Activated CD4-positive, alpha-beta T cell treated with anti-CD3 and anti-CD28 coated beads for 36 hours (primary cell): ENCODE measurements at places on chromosomes 6 and 20.
A peak's percentile ranks its signal among the peaks of the same experiment; 100 is the strongest.

- DNase-seq, result no peak
These were observed 2.5 kb upstream of the NELFCD start for GRCh38 chr20:58978351-58979190.

DNA sequence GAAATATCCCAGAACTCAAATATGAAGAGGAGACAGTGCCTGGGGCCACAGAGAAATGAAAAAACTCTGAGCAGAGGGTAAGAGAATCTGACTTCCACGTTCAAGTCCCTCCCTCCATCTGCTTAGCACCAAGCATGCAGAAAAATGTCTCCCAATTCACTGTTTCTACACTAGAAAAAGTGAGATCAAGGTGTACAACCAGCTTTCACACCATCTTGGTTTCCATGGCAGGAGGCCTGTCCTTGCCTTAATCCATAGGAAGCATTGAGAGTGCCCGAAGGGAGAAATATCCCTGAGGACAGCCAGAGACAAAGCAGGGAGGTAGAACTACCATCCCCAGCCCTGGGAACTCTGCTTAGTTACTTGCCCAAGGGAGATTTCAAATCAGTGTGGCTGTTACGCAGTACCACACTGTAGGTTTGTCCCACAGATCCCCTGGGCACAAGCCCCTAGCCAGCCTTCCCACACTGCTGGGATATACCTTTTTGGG lies 82.9 kb downstream of the SCML4 start:
- no peak for DNase-seq

DNA sequence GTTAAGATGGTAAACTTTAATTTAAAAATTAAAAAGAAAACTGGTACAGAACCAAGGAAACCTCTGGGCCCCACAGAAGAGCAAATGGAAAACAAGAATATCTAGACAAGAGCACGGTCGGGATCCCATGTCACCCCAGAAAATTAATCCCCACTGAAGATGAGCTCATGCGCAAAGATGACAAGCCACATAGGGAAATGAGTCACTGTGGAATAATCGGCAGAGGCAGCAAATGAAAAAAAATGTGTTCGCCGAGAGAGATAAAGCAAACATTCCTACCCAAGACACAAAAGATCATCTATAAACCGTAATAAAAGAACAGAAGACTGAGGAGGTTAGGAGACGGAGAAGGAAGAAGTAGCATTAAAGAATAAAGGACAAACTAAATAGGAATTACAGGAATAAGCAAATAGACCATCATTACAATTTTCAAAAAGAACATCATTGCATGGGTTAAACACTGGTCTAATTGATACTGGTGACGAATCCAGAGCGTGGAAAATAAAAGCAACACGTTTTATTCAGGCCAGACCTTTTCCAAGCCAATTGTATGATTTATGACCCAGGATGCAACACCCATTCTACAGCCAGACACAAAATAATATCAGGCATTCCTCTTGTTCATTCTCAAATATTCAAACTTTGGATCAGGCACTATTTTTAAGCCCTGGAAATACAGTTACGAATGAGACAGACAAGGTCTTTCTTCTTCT lies 138.0 kb upstream of the ARID1B start:
- DNase-seq, result no peak

- DNase-seq, result no peak
These were observed 243.7 kb downstream of the TFAP2C start for GRCh38 chr20:56872620-56873458.

GRCh38 chr6:137927777-137928218 lies 60.7 kb downstream of the TNFAIP3 start:
- DNase-seq, result peak; percentile 86

DNA sequence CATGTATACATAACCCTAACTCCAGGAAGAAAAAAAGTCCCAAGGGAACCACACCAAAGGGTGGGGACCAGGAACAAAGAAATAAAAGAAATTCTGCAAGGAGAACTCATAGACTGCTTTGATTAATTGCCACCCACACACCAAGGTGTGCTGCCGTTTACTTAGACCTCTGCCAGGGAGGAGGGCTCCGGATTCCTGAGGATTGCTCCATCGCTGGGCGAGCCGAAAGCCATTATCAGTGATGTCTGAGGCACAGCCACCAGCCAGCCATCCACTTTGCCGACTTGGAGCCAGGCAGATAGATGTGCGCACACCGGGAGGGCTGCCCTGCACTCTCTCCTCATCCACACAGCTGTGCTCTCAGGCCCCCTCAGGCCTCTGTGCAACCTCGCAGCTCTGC lies 272.7 kb upstream of the FOXQ1 start:
- DNase-seq, result no peak

GRCh38 chr6:157929076-157929475 lies 52.6 kb upstream of the SYNJ2 start:
- DNase-seq, result no peak

DNA sequence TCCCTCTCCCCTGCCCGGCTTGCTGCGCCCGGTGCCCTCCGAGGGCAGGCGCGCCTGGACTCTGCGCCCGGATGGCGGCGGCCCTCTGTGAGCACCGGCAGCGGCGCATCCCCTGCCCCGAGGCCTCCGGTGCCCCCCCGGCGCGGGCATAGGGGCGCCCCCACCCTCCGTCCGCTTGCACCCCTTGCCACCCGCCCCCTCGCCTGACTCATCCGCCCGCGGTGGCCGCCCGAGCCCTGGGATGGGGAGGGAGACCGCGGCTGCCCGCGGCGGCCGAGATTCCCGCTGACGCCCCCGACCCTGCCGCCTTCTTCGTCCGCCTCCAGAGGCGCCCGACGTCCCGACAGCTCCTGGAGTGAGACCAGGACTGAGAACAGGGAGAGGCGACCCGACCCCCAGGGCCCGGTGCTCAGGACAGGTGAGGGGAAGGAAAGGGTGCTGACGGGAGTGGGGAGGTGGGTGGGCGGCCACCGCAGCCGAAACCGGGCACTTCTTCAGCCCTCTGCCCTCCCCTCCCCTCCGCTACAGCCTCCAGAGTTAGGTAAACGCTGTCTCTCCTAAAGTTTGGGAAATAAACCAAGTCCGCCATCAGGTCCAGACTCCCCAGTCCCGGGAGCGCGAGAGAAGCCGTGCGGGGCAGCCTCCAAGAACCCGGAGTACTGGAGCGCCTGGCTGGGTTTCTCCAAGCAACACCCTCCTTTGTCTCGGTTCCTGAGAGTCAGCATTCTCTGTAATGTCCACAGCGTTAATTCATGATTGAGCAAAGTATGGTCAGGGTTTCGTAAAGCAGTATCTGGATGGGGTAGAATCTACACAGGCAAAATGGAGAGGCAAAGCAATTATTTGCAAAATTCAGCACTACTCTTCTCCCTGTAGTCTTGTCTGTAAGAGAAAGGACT lies 539 bp downstream of the TMEM200A start:
- DNase-seq, result peak; percentile 56

DNA sequence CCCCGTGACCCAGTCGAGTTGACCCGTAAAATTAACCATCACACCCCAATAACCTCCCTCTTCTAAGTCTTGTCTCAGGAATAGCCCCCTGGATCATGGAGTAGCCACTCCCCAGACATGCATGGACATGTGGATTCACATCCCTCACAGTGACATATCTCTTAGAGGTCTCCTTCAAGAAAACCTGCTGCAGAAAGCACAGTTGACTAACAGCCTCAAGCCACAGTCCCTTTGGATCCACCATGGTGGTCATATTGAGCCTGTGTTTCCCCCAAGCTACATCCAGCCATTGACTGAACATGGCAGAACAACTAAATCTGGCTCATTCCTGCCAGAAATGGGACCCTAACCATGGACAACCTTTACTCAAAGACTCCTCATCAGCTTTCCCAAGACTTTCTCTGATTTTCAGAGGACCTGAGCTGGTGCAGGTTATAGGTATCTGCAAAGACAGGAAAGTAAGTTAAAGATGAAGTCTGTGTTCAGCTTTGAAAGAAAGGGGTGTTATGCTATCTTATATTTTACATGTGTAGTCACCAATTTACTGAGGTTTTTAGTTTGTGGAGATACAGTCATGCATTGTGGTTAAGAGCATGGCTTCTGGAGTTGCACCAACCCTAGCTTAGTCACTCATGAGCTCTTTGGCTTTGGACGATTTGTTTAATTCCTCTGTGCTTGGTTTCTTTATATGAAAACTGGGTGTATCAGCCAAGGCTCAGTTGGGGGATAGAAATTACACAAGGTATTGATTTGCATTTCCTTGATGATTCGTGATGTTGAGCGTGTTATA lies 219.1 kb downstream of the MYLK4 start:
- DNase-seq, result no peak

GRCh38 chr6:97594844-97595243 lies 311.8 kb upstream of the MMS22L start:
- DNase-seq, result no peak

DNA sequence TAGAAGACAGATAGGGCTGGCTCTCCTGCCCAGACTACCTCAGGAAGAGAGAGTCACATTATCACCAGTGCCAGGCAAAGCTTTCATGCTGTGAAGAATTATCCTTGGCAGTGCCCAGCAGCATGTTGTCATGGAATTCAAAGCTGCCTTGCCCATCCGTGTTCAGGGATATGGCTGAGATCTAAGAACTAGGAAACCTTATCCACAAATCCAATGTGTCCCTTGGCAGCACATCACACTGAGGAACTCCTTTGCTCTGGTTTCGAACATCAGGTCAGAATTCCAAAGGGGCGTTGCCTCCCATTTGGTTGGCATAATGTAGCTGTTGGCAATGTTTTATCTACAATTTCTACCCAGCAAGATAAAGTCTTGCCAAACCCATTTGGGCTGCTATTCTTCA lies 52.7 kb downstream of the ADGRF1 start:
- no peak for DNase-seq

DNA sequence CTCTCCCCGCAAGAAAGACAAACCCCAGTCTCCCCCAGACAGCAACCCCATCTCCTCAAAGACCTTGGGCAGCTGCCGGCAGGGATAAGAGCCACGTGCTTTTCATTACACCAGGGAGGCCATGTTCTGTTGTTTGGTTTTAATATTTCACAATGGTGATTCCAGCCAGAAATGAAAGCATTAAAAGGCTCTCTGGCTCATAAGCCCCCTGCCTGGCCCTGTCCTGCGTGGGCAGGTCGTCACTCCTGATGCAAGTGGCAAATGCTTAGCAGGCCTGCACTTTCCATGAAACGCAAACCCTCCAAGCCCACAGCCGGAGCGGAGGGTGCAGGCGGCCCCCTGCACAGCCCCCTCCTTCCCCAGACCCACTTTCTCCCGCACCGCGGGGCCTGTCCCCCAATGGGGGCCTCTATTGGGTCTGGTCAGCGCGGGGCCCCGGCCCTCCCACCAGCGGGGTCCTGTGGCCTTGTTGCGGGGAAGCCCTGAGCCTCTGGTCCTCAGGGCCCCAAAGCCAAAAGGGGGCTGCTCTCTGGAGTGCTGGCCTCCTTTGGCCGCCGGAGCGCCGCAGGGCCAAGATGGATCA lies 77.2 kb downstream of the TMEM242 start:
- no peak for DNase-seq

DNA sequence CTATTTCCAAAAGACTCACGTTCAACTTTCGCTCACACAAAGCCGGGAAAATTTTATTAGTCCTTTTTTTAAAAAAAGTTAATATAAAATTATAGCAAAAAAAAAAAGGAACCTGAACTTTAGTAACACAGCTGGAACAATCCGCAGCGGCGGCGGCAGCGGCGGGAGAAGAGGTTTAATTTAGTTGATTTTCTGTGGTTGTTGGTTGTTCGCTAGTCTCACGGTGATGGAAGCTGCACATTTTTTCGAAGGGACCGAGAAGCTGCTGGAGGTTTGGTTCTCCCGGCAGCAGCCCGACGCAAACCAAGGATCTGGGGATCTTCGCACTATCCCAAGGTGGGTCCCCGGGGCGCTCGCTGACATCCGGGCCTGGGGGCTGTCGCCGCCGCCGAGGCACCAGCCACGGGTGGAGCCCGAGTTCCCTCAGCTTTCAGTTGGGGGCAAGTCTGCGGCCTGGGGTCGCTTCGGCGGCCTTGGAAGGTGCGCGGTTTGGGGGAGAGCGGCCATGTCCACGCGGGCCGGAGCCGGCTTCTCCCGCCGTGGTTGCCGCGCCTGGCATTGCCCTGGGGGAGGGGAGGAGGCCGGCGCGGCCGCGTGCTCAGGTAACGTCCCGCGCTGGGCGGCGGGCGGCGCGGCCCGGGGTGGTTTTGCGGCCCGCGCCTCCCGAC lies 429 bp downstream of the AMD1 start:
- DNase-seq, result no peak

DNA sequence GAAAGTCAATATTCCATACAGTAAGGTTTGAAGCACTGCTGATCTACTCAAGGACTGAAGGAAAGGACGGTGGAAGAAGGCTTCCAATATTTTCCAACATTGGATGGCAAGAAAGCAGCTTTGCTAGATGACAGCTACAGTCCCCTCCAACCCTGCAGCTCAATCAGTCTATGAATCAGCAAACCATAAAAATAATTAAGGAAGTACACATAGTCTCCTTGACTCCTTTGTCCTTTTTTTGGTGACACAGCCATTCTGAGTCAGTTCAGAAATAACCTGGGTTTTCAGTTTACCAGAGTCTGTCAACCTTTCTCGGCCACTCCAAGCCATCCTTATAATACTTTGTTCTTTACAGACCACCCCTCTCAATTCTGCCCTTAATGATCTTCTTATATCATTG lies 232.5 kb downstream of the IBTK start:
- DNase-seq, result no peak

- DNase-seq, result peak; percentile 45
These were observed 15.5 kb upstream of the ZFP57 start for GRCh38 chr6:29696147-29697125.

GRCh38 chr6:6599468-6599873 lies 11.0 kb downstream of the LY86 start:
- no peak for DNase-seq

DNA sequence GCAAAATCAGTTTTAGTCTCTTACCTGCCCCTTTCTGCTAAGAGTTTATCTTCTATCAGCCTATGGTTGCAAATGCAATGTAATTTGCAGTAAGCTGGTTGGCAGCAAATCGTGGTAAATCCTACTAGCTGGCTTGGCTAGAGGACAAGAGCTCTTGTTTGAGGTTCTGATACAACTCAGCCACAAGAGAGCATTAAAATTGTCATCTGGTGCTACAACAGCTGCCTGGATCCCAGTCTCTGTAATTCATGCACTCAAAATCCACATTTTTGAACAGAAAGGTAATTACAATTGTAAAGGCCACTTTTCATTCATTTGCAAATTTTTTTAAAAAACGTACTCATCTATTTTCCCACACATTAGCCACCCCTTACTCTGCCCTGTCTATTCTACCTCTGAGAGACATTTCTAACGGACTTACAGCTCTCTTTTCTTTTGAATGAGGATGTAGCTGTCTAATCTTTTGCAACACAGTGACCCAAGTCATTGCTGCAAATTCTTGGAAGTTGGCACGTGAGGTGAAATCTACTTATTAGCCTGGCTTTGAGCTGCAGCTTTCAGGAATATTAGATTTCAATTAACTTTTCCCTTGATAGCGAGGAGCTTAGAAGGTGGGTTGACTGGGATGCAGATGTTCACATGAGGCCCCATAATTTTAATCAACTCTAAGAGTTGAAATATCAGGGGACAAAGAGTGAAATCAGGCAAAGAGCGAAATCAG lies 54.0 kb upstream of the FAM184A start:
- no peak for DNase-seq
